Immature natural killer cell (primary cell): ENCODE measurements at places on chromosomes 7 and 10. TPM values are rescaled to one million over a fixed set of nuclear protein-coding genes. Genes with fewer than 3 reads are reported as not detected.
A peak's percentile ranks its signal among the peaks of the same experiment; 100 is the strongest.

Gene C10orf62
- not detected for polyA plus RNA-seq

- DNase-seq = no peak
These were observed 95.3 kb upstream of the MACROH2A2 start for GRCh38 chr10:69957241-69957885.

Gene PLXDC2
- 5.1 TPM for polyA plus RNA-seq

DNA sequence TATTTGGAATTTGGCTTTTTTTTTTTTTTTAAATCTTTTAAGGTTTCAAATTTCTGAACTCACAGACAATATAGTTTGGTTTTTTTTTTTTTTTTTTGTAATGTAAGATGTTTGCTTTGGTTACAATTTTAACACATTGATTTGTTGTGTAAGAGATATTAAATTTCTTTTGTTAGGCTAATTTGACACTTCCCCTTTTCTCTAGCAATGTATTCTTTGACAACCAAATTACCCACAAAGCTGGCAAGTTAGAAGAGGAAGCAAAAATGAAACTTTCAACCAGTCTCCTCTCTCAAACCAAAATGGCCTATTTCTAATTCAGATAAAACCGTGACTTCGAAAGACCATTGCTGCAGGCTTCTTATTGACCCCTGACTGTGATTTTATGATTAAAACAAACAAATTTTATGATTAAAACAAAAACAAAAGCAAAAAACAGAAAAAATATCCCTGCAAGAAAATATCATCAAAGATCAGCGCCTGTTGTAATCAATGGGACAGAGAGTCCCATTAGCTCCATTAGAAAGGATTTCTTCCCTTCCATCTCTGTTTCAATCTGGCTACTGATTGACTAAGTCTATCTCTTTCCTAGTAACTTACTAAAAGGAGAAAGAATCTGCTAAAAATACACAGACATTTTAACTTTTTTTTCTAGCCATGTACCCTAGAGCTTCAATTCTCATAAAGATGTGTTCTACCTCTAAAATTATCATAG is 489.2 kb downstream of the MDFIC start:
- DNase-seq = peak; percentile 66

DNA sequence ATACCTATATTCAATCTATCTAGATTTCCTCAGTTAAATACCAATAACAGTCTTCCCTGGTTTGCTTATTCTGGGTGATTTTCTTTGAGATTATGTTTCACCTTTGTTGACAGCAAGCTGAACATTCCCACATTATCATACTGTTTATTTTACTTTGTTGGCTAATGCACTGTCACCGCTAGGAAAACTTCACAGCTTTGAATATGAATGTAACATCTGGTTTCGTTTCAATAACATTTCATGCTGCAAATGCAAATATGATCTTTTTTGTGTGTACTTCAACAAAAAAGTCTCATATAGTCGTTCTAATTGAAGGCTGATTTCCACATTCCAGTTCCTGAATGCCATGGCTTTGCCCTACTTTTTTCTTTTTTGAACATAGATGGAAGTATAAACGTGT is 946.3 kb upstream of the GHITM start:
- DNase-seq = no peak

DNA sequence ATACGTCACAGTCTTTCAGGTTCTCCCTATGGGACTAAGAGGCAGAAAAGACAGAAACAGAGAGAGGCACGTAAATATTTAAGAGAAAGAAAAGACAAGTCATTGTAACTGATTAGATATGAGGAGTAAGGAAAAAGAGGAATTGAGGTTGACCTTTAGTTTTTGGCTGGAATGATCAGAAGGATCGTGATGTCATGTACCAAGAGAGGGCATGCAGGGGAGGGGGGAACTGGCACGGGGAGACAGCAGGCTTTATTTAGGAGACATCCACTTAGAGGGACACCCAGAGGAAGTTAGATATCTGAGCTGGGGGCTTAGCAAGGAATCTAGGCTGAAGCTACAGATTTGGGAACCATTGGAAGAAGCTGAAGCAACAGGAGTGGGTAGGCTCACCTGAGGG is 9.2 kb upstream of the LRRC20 start:
- no peak for DNase-seq

DNA sequence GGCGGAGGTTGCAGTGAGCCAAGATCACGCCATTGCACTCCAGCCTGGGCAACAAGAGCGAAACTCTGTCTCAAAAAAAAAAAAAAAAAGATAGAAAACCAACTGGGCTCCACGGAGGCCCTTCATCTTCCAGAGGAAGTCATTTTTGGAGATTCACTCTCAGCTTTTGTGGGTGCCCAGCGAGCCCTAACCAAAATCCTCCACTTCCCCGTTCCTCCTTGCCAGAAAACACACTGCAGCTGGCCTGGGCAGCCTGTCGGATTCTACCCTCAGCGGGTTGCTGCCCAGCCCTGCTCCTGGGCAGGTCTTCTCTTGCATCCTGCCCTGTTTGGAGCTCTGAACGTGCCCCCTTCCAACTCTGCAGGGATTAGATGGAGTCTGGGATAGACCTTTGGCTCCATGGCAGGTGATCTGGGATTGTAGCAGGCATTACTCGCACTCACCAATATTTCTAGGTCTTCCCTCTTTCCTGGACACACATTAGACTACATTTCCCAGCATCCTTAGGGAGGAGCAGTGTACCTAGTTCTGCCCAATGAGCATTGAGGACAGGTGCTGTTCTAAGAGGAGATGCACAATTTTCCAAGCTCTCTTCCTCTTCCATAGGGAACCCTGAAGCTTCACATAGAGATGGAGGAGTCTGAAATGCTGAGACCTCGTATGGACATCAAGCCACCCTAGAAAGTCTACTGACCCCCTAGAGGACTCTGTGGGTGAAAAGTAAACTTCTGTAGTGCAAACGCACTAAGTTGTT is 4.6 kb downstream of the GRID2IP start:
- no peak for DNase-seq

Gene DEPP1
- polyA plus RNA-seq = not detected

- DNase-seq = no peak
These were observed 76.3 kb upstream of the MRLN start for GRCh38 chr10:59829601-59830000.

DNA sequence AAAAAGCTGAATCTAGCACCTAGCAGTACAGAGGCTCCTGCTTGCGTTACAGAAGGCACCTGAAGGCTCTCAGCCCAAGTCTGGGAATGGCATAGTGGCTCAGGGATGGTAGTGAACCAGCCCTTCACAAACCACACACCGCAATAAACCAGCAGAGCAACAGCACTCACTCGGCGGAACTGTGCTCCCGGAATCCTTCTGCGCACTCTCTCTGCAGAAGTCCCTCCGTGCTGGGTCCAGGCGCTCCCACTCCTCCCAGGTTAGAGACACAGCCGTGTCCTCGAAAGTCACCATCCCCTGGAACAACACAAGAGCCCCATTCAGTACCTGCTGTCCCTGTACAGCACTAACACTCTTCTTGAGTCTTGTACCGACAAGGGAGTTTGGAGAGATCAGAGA is 1.5 kb downstream of the ZNF394 start:
- DNase-seq = no peak

Gene SLC26A3
- not detected for polyA plus RNA-seq

Gene WASHC2A
- 34.0 TPM for polyA plus RNA-seq

GRCh38 chr10:49365675-49366415 is 30.0 kb downstream of the DRGX start:
- DNase-seq = no peak

- no peak for DNase-seq
These were observed 104.4 kb upstream of the ZMIZ1 start for GRCh38 chr10:78964274-78964951.

Gene GPR141
- polyA plus RNA-seq = 9.4 TPM

GRCh38 chr7:98294326-98294725 is 12.8 kb downstream of the BRI3 start:
- no peak for DNase-seq

Gene TRIM50
- polyA plus RNA-seq = not detected

DNA sequence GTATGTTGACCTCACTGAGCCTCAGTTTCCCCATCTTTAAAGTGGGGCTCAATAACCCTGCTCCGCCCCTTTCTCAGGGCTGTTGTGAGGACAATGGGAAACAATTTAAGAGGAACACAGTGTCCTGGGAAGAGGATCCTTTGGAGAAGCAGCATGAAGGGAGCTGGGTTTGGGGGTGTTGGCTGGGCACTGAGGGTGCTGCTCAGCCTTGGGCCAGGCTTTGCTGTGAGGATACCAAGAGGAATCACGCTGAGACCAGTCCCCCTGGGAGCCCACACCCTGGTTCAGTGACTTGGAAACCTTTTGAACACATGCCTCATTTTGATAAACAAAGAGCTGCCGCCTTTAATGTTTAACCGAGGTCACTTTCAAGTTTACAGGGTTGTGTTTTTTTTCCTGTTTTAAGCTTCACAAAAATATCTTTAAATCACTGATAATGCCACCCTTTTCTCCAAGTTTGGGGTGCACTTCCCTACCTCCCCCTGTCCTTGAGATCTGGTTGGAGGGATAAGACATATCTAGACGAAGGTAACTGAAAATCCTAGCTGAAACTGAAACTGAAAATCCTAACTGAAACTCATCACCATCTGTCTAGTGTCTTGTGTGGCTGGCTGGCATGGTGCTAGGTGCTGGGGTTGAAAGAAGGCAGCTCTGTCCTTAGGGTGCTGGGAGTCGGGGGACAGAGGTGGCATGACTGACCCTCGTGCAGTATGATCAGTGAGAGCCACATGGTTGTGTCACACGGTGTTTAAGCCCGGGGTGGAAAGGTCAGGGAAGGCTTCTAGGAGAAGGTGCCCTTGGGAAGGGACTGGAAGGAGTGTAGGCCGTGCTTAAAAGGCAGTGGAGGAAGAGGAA is 27.7 kb downstream of the ZNF775 start:
- DNase-seq = peak; percentile 47

DNA sequence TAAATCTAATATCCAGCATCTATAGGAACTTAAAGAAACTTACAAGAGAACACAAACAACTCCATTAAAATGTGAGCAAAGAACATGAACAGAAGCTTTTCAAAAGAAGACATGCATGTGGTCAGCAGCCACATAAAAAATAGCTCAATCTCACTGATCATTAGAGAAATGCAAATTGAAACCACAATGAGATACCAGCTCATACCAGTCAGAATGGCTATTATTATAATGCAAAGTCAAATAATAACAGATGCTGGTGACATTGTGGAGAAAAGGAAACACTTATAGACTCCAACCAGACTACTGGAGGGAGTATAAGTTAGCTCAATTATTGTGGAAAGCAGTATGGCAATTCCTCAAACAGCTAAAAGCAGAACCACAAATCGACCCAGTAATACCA is 1314.5 kb downstream of the XPNPEP1 start:
- no peak for DNase-seq

Gene LHFPL3
- not detected for polyA plus RNA-seq

Gene IDI2
- 0.19 TPM for polyA plus RNA-seq

- no peak for DNase-seq
These were observed 26.9 kb upstream of the SLC29A4 start for GRCh38 chr7:5255832-5256231.

DNA sequence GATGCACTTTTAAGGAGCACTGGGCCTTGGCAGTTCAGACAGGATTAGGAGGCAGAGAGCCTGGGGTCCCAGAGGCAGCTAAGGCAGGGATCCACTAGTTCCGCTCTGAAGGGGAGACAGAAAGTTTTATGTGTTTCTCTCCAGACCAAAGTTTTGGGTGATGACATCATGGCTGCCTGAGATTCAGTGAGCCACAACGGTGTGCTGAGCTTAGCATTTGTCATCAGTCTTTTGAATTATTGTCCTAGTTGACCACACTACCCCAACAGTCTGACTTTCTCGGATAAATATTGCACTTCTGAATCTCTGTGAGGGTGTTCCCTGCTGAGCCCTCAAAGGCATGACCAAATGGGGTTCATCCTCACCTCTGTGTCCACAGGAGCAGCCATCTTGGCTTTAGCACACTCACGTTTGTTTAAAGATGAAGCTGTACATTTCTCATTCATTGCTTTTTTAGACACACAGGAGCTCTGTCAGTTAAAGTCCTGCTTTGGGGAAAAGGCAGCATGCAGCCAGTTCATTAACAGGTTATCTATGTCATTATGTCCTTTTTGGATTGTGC is 297.7 kb upstream of the LRGUK start:
- no peak for DNase-seq

Gene ATG9B
- 5.7 TPM for polyA plus RNA-seq

Gene TACC2
- not detected for polyA plus RNA-seq

- DNase-seq = no peak
These were observed 707 bp upstream of the GHITM start for GRCh38 chr10:84138478-84139125.

DNA sequence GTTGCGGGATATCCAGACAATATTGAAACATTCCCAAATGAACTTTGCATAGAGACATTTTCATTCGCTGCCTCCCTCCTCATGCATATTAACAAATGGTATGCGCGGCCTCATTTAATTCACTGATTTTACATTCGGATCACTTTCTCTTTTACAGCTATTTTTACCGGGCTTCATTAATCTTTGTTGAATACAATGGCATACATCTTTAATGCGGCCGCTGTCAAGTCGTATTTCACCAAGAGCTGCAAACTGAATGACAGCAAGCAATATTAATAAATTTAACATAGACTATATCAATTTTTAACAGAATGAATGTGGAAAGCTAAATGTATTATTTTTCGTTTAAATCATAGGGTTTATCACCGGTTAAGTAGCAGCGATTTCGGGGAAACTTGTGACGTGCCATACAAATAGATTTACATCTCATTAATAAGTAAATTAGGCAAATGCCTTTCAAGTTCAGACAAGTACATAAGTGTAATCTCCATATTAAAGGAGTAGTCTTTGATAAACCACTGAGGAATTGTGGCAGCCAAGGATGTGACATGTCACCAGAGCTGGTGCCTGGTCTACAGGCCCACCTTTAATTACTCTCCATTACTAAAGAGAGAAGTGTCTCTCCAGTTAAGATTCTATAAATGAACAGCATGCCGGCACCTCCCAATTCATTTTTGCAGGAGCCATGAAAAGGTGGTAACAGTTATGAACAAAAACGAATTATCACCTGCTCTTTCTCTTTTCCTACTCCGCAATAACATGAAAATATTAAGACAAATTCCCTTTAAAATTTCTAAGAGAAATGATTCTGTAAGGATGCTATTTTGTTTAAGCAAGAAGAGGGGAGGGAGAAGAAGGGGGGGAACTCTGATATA is 568.9 kb upstream of the MKI67 start:
- no peak for DNase-seq

- DNase-seq = no peak
These were observed 176.8 kb upstream of the TBX20 start for GRCh38 chr7:35430547-35431153.

- DNase-seq = no peak
These were observed 210.6 kb upstream of the FZD8 start for GRCh38 chr10:35852721-35853120.

Gene PPP3CB
- 8.3 TPM for polyA plus RNA-seq

Gene MKX
- polyA plus RNA-seq = not detected

Gene SUPV3L1
- 18.0 TPM for polyA plus RNA-seq

Gene RBP3
- polyA plus RNA-seq = not detected

GRCh38 chr10:84156768-84157167 is 16.8 kb upstream of the GPR15LG start:
- peak; percentile 39 for DNase-seq

GRCh38 chr7:15396210-15397158 is 165.3 kb downstream of the AGMO start:
- no peak for DNase-seq
